Omental fat pad (tissue), 4 donors: ENCODE measurements at places on chromosomes 4 and X. TPM values are rescaled to one million over a fixed set of nuclear protein-coding genes. Genes with fewer than 3 reads are reported as not detected.

DNA sequence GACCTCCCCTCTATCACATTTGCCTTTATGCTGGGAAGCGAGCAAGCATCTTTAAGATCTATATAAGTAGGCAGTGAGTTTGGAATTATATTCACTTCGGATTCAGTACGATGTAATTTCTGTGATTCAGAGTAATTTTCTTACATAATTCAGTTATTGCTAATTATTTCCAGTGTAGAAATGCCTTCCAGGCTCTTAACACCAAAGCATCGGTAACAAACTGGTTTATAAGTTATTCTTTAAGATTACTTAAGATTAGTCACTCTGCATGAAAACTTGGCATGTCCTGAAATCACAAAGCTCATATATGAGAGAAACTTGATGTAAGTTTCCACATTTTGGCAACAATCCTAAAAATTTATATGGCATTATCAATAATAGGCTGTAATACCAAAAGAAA lies 120.8 kb downstream of the ADAMTS3 start:
- no peak for DNase-seq

GRCh38 chr4:124167602-124168001 lies 544.9 kb downstream of the ANKRD50 start:
- DNase-seq, result no peak

DNA sequence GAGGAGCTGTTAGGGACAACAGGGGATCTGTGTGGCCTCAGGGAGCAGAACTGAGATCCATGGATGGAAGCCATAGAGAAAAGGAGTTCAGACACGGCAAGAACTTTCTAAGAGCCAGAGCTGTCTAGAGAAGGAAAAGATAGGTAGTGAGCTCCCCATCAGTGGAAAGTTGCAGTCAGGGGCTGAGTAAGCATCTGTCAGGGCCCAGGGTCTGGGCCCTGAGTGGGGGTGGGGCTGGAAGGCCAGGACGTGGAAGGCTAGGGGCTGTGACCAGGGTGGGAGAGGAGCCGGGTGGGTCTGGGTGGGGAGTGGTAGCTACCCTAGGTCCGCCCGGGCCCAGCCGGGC lies 324 bp upstream of the MSN start:
- DNase-seq, result no peak

- no peak for DNase-seq
Observed at GRCh38 chrX:120647127-120647526, 17.3 kb upstream of the C1GALT1C1 start.

DNA sequence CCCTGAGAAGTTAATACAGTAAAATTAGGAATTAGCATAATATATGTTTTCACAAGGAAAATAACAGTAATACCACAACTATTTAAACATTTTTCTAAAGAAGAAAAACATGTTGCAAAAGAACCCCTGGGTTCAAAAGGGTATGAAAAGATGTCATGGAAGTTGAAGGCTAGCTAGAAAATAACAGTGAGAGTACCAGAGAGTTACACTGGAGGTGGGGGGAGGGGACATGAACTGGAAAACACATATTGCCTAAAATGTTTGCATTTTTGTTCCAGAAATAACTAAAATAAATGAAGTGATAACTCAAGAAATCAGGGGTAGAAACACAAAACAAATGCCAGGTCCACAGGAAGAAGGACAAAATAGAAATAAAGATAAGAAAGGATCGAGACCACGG lies 336.6 kb upstream of the MAD2L1 start:
- DNase-seq, result no peak

GRCh38 chrX:53281321-53281822 lies at the start of gene IQSEC2:
Gene IQSEC2, minus strand, starts transcription at chrX:53281584.
- peak; percentile 39 for DNase-seq

GRCh38 chr4:76960014-76960413 lies 10.5 kb downstream of the SEPTIN11 start:
- DNase-seq, result no peak

- no peak for DNase-seq
Observed at GRCh38 chrX:149120459-149120858, 384.6 kb downstream of the IDS start.

- DNase-seq, result no peak
Observed at GRCh38 chrX:113473418-113473817, 632.8 kb upstream of the AMOT start.

- no peak for DNase-seq
Observed at GRCh38 chr4:38386005-38386551, 277.9 kb upstream of the KLF3 start.

DNA sequence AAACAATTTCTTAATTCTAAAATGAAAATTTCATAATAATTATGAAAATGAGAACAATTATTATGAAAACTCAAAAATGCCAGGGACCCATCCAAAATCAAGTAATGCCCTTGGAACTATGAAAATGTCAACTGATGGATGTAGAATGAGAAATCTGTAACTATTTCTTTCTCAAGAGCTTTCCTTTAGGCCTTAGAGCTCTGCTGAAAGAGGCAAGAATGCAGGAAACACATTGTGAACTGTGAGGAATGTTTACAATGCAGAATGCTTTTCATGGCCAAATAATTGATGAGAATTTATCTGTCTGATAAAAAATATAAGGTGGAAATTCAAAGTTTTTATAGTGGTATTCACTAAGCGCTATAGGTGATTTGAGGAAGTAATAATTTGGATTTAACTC lies 207.1 kb upstream of the PCDH18 start:
- no peak for DNase-seq

DNA sequence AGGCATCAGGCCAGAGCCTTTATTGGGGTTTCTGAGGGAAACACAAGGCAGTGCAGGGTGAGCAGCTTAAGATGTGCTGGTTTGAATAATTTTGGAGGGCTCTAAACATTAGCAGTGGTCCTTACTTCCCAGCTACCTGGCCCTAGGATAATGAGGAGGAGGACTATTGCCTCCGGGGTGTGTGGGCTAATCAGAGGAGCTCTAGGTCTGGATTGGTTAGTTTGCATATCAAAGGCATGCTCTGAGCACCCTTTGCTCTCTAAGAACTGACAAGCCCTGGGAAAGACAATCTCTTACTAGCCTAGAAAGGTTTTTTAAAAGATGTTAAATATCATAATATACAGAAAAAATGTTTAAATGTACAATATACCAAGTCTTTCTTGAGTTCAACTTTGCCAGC lies 58.4 kb downstream of the RXFP1 start:
- DNase-seq, result no peak

GRCh38 chr4:118772081-118772766 lies 63.7 kb downstream of the SEC24D start:
- no peak for DNase-seq

GRCh38 chrX:66042307-66043077 lies 2.6 kb upstream of the VSIG4 start:
- no peak for DNase-seq

CCSER1 gene
- 8.9 TPM for total RNA-seq

CLDN22 gene
- total RNA-seq, result not detected

RHOXF1 gene
- total RNA-seq, result not detected

GCNA gene
- 5.3 TPM for total RNA-seq

CHRDL1 gene
- total RNA-seq, result 202 TPM
